ENCODE measurements at places on chromosomes 1 and 21.

DNA sequence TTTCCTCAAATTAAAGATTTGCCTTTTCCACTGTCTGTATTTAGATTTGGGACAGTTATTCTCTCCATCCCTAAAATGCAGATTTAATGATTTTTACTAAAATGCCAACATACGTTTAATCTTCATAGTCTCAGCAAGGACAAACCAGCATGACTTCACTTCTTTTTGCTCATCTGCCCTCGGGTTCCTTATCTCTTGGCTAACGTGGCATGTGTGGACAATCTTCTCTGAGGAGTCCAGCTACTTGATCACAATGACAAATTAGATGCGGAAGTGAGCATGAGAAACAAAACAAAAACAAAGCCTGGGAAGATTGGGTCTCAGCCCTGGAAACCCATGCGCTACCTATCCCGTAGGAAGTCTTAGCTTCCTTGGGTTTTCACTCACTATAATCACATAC lies 1.0 kb downstream of the MRAP start:
- DNase-seq: no peak

DNA sequence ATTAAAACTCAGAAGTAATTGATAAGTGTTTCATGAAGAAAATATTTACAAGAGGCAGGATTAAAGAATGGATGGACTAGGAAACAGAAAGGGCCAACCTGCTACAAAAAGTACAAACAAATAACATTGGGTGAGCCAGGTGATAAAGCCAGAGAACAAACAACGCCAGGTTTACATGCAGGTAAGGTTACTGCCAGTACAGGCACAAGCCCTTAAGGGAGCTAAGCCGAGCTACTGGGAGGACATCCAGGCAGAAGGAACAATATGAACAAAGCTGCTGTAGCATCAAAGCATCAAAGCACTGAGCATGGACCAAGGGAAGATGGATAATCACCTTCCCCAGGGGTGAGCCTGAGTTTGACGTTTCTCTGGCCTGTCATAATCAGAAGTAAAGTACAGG lies 380.7 kb downstream of the SEC16B start:
- DNase-seq: no peak

GRCh38 chr1:54812801-54813484 lies 11.8 kb upstream of the TTC22 start:
- no peak for DNase-seq

DNA sequence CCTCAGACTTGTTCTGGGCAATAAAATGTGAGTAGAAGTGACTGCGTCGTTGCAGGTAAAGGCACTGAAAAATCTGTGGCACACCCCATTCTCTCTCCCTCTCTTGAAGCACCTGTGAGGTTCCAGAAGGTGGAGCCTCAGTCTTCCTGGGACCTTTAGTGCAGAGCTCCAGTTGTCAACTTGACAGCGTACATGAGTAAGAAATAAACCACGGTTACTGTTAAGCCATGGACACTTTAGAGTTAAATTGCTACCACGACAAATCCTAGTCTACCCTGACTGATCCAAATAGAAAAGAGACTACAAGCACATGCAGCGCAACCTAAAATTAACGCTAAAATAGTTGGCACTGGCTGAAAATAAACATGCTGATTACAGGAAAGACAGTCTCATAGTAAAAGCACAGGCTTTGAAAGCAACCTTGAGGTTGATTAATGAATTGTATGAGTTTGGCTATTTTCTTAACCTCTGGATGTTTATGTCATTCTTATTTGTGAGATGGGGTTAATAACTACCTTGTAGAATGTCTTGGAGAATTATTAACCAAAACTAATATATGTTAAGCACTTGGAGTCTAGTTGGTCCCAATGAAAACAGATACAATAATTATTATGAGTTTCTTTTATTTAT lies 93.0 kb upstream of the PLPPR4 start:
- no peak for DNase-seq

GRCh38 chr1:212060632-212061472 lies 25.3 kb downstream of the DTL start:
- DNase-seq: no peak

DNA sequence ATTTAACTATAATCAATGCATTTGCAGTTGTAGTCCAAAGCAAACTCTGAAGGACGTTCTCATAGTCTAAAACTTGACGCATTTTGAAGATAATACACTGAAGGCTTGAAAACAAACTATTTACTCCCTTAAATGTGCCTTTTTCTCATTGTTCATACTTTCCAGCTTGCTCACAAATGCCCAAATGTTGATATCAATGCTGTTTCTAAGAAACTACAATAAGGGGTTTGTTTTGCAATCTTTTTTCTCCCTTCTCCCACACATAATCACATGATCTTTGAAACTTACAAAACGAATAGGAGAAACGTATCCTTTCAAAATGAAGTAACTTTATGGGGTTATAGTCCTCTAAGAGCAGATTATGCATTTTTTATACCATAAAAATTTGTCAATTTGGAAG lies 508.7 kb downstream of the DPYD start:
- no peak for DNase-seq

DNA sequence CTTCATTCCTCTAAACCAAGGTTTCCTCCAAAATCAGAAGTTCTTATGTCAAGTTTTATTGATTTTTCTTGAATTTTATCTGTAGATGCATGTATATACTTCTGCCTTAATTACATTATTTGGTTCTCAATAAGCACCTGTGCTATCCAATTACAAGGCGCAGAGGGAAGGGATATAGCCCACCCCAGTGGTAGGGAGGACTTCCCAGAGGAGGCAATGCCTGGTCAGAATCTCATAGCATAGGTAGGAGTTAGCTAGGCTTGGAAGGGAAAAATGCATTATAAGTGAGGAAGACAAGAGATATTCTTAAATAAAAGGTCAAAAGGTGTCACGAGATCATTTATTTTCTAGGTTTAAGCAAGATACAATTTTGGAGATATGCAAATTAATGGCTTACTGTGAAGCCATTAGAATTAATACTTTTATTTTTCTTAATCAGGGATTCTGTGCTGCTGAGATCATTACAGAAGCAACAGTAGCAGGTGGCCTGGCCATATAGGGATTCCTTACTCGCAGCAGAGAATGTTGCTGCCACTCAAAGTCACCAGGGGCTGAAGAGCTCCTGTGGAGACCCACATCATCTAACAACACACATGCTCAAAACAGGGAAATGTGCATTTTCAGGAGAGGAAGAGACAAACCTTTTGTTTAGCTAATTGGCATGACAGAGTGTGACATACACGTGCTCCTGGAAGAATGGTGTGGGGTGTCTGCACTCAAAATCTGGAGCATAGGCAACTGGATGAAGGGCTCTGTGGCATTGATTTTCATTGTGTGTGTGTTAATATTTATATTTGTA lies 178.3 kb downstream of the ATG4C start:
- no peak for DNase-seq

GRCh38 chr1:31412732-31413404 lies at the start of gene SERINC2:
TSS of gene SERINC2 (plus strand) at chr1:31413213. CDS start at chr1:31413266, 53 bp downstream.
- no peak for DNase-seq

DNA sequence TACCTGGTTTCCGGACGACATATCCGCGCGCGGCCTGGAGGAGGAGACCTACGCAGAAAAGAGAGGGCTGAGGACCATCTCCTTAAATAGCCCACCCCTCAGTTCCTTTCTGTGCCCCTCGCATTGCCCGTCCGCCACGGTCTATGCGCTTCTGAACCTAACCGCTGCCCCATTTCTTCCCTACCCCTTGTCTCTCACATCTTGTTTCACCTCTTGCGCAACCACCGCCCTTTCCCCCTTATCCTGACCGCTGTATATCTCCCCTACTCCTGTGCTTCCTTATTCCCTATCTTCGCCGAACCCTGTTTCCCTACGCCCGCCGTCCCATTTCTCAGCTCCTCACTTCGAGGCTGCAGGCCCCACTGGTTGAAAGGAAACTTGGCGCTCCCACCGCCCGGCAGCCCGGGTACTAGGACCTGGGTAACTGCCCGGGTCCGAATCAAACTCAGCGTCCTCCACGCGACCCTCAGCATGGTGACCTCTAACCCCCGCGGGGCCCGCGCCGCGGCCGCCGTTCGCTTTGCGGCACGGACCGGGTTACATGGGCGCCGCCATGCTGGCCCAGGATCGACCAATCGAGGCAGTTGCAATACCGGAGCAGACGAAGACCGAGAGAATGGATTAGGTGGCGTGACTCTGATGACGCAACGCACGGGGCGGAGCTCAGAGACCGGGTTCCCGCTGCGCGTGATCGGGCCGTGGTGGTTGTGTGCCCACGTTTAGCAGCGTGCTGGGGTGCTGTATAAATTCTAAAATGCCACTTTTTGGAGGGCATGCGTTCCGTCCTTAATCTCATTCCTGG lies at the start of gene MRPS15:
MRPS15 (minus strand) TSS at position 582 of the 802 bp plus-strand sequence; CDS start at position 473, 109 bp downstream.
- peak; percentile 86 for DNase-seq

DNA sequence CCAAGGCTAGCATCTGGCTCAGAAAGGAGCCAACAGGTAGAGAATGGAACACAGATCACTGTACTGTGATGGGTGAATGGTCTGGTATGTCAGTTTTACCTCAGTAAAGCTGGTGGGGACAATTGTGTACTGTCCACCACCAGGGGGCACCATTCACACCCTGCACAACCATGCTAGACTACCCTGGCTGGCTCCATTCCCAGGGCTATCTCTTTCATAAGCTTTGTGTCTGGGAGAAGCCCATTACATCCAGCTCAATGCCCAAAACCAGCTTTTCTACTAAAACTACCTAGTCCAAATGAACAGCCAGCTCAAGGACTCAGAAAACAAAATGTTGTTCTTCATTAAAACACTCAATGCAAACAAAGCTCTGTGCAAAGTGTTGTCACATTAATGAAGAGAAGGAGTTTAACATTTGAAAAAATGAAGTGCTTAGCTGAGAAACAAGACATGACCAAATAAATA lies 62.0 kb upstream of the RASAL2 start:
- DNase-seq: no peak

DNA sequence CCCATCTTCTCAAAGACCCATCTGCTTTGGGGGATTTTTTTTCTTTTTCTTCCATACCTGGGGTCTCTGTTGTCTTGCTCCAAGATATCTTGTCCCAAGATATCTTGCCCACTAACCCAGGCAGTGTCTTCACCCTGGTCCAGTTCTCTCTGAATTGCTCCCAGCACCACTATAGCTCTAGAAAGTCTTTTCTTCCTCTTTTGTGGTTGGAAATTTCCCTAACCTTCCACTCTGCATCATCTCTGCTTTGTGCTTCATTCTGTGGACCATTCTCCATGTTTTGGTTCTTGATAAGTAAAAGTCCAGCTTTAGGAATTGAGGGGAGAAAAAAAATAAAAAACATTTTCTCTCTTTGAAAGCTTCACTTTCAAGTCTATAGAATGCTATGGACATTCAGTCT lies 20.9 kb downstream of the STYXL2 start:
- DNase-seq: no peak

DNA sequence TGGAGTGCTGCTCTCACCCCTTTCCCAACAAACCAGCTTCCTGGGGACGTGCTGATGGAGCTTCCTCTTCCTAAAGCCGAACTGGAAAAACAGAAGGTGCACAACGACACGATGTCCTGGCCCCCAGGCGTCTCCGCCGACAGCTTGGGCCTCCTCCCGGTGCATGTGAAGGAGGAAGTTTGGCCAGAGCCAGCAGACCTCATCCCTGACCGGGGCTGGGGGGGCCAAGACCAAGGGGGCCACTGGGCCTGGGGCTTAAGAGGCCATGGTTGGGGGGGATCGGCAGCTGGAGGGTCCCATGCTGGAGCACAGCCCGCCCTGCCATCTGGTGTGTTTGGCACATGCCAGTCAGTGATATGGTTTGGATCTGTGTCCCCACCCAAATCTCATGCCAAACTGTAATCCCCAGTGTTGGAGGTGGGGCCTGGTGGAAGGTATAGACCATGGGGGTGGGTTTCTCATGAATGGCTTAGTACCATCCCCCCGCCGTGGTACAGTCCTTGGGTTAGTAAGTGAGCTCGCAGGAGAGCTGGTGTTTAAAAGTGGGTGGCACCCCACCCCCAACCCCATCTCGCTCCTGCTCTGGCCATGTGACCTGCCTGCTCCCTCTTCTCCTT lies 6.4 kb downstream of the HES4 start:
- no peak for DNase-seq

- DNase-seq: no peak
Observed at GRCh38 chr1:88216441-88216840, 467.6 kb upstream of the PKN2 start.

- DNase-seq: peak; percentile 36
Observed at GRCh38 chr1:2044510-2045319, 5.5 kb upstream of the PRKCZ start.

- DNase-seq: no peak
Observed at GRCh38 chr21:41951876-41952567, 1.8 kb downstream of the C2CD2 start.

DNA sequence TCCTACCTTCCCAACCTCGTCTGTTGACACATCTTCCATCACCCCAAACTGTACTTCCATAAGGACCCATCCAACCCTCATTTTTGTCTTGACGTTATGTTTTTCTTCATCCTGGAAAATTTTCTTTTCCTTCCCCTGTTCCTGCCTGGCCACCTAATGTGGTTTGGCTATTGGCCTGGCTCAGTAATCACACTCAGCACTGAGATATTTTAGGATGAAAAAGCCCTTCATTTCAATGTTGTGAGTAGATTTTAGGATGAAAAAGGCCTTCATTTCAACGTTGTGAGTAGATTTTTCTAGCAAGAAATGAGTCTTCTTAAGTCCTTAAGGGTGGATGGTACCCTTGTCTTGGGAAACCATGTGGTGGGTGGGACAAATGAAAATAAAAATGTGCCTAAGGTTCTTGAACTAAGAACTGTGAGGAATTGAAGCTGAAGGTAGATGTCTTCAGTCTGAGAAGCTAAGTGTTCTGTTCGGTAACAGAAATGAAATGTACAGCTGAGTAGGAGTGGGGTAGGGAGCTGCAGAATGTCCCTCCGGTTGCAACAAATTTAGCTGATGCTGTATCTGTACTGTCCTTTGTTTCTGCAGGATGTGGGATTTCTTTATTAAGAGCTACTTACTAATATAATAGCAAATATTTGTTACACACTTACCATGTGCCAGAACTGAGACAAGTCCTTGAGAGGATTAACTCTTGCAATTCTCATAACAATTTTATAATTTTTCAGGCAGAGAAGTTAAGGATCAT lies 36.1 kb downstream of the DNTTIP2 start:
- no peak for DNase-seq

DNA sequence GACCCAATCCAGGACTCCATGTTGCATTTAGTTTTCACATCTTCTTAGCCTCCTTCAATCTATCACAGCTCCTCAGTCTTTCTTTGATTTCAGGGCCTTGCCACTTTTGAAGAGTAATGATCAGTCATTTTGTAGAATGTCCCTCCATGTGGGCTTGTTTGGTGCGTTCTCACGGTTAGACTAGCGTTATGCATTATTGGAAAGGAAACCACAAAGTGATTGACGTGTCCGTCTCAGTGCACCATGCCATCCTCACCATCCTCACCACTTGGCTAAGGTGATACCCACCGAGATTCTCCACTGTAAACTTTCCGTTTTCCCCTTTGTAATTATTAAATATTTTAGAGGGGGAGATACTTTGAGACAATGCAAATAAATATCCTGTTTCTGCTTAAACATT lies 59.6 kb upstream of the OLIG2 start:
- no peak for DNase-seq

GRCh38 chr1:66758241-66758755 lies 6.0 kb downstream of the DYNLT5 start:
- no peak for DNase-seq

- DNase-seq: no peak
Observed at GRCh38 chr1:209825591-209826434, 2.0 kb upstream of the UTP25 start.

Measured in activated CD8-positive, alpha-beta memory T cell treated with anti-CD3 and anti-CD28 coated beads for 1 hour (primary cell).